ENCODE measurements at places on chromosomes 1 and 21.

GRCh38 chr1:35377555-35377954, 109.0 kb downstream of the ZMYM4 start:
- no peak for DNase-seq

- DNase-seq: no peak
These were observed 132.8 kb downstream of the PGBD5 start for GRCh38 chr1:230293390-230293700.

GRCh38 chr21:41366522-41367151, 4.8 kb downstream of the MX2 start:
- DNase-seq: peak; percentile 48

DNA sequence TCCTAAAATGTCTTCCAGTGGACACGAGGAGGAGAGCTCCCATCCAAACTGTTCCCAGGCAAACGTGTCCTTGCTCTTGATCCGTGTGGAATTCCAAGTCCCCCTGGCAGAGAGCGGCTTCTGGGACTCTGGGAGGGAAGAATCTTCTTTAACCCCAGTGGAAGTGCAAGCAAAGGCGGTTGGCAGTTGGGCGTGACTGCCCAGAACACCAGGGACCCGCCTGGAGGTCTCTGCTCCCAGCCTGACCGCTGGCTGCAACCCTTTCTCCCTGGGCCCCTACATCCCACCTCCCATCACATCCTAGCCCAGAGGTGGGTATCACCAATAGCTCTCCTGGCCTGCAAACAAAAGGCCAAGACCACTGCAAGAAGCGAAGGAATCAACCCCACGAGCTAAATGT, 17.8 kb downstream of the CASZ1 start:
- DNase-seq: no peak

GRCh38 chr1:178614286-178614685, 101.4 kb downstream of the TEX35 start:
- no peak for DNase-seq

DNA sequence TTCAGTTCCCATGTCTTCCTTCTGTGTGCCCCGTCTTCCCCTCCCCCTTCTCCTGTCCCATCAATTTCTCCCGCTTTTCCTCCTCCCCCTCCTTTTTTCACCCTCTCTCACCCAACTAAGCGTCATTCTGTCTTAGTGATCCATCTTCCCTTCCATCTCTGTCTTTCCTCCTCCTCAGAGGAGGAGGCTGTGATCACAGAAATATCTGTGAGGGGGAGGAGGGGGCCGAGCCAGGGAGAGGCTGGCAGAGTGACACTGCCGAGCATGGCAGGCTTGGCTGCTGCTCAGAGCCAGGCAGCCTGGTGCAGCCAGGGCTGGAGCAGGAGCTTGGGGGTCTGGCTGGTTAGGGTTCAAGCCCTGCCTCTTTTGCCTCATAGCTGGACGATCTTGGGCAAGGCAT, 7.6 kb downstream of the HTR6 start:
- no peak for DNase-seq

- peak; percentile 44 for DNase-seq
These were observed 719 bp downstream of the SOD1 start for GRCh38 chr21:31660259-31660565.

DNA sequence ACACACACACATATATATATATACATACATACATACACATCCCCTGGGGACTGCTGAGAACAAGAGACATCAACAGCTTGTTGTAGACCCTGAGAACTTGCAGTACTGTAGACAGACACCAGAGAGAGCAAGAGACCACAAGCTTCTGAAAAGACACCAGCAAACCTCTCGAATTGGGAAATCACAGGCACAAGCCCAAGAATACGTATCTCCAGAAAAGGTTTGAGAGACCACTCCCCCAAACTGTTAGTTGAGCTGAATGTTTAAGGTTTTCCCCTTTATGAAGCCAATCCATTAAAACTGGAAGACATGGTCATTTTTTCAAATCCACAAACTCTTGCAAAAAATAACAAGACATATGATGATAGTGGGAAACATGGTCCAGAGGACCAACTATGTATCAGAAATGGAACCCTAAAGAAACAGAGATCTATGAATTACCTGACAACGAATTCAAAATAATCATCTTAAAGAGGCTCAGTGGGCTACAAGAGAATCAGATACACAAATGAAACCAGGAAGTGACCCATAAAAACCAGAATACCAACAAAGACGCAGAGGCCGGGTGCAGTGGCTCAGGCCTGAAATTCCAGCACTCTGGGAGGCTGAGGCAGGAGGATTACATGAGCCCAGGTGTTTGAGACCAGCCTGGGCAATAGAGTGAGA, 45.1 kb downstream of the SLC2A1 start:
- peak; percentile 76 for DNase-seq
